LHCN-M2 (cell line): ENCODE measurements at places on chromosomes 12 and 14. TPM values are rescaled to one million over a fixed set of nuclear protein-coding genes. Genes with fewer than 3 reads are reported as not detected.

The NPFF gene
- not detected in 2 replicates for total RNA-seq

The REP15 gene
- 1.6 and 3.4 TPM in 2 replicates for total RNA-seq

The LRRC10 gene
- not detected in 2 replicates for total RNA-seq

The CD4 gene
- 0.92 TPM in 1 of 2 replicates, not detected in the other for total RNA-seq

DNA sequence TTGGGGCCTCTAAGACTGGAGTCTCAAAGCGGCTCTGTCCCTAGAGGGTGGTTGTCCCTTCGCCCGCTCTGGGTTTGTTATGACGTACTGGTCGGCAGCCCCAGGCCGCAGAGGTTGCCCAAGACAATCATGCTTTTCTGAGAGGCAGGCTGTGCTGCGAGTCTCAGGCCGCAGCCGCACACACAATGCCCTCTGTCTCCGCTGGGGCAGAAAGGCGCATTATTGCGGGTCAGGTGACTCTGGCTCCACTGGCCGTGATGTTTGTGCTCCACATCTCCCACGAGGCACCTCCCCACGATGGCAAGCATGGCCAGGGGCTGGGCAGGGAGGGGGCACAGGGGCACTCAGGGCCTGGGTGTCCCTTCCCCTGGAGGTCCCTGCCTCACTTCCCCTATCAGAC, 21.0 kb upstream of the PLEKHG3 start:
- no peak for DNase-seq

DNA sequence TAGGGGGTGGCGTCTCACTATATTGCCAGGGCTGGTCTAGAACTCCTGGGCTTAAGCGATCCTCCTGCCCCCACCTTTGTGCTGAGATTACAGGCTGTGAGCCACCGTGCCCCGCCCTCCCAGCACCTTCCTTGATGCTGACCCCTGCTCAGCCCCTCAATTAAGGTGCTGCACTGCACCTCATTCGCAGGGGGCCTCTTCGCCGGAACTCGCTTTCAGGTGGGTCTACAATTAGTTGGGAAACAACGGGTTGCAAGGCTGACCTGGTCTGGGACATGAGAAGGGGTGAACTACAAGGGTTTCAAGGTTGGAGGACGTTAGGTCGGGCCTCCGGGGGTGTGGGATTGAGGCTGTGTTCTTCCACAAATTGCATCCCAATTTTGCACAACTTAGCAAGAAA, 1.2 kb upstream of the NOP2 start:
- no peak for DNase-seq

GRCh38 chr12:98582093-98582492, 11.4 kb upstream of the SLC25A3 start:
- DNase-seq = peak; percentile 67

DNA sequence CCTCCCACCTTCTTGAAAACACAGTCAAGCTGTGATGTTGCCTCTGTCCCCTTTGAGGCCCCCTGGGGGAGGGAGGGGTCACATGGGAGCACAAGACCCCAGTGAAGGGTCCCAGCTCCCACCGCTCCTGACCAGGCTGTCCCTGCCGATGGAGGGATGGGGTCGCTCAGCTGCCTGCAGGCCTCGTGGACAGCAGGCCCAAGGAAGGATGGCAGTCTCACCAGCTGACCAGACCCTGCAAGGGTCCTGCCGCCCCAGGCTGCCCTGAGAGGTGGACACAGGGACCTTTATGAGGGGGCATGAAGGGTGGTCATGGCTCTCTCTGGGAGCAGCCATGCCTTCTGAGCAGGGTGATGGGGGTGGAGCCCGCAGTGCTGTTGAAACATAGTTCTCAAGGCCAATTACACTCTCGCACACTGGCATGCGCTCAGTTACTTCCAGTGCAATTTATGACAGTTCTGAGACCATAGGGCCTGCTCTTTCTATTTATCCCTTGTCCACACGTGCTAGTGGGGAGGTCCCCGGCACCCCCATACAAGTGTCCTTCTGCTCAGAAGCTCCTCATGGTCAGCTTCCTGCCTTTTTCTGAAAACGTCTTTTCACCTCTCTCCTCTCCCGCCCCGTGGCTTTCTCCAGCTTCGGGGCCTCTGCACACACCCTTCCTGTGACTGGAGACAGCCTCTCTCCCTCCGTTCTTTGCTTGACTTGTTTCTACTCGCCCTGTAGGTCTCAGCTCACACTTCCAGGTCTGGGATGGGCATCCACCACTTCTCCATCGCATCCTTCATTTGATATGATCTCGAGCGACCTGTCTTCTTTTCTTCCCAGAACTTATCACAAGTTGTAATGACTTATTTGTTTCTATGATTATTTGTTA, 313.1 kb downstream of the ADGRD1 start:
- DNase-seq = no peak

- DNase-seq = peak; percentile 84
These were observed 58.8 kb upstream of the FOXG1 start for GRCh38 chr14:28707814-28708213.

DNA sequence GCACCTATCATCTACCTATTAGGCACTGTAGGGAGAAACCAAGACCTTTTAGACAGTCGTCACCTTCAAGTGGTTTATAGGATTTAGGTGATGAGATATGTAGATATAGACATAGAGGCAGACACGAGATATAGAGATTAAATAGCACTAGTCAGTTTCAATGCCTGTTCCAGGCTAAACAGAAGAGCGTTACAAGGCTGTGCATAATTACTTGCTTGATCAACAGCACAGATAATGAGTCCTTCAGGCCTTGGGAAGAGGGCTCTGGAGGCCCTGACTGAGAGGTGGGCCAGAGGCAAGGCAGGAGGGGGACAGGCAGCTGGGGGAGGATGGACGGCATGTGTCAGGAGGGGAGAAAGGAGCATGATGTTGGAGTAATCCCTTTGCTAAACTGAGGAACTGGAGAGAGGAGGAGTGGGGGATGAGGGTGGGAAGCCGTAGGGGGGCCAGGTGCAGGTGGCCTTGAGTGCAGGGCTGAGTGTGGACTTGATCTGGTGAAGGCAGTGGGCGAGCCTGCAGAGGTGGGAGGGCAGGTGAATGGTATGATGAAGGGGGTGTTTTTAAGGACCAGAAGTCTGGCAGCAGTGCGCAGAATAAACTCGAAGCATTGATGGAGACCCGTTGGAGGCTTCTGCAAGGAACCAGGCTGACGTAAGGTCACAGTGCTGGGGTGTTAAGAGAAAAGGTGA, 43.9 kb upstream of the ATP23 start:
- DNase-seq = no peak

DNA sequence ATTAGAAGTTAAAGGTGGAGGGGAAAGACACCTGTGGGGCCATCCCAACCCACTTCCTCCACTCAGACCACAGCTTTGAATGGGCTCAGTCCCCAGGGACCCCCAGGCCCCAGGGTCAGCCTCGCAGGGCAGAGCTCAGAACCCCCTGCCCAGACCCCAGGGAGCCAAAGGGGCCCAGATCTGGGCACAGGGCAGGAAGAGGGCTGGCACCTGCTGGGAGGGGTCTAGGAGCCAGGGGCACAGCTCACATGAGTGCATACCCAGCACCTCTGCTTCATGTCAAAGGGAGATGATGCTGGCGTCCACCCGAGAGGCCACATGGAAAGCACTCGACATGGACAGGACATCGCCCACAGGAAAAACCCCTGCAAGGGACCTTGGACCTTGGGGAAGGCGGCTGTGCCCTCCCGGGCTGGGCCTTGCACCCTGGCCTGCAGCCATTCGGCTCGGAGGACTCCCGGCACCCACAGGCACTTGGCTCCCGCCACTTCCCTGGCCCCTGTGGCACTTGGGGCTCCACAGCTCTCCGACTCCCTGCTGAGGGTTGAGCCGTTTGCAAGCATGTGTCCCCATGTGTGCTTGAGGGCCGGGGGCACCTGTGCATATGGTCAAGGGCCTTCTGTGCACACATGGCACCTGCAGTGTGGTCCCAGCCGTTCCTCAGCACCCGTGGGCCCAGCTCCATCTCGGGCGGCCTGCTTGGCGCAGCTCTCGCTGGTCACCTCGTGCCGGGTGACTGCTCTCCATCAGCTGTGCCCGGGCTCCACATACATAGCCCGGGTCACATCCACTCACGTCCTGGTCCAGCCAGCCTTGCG, 7.8 kb upstream of the AMN start:
- DNase-seq = no peak

DNA sequence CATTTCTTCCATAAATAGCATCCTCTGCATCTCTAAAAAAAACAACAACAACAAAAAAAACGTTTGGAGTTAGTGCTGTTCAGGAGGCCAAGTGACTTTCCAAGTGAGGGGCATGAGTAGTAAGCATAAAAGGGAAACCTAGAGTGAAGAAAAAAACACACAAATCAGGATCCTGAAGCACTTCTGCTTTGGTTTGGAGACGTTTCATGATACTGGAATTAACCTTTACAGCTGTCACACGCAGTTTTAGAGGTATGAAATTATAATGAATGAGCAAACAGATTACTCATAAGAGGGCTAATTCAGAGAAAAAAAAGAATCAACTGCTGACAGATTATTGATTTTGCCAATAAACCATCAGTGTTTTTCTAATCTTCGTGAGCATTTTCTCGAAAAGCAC, 3.8 kb downstream of the SRSF9 start:
- DNase-seq = no peak

DNA sequence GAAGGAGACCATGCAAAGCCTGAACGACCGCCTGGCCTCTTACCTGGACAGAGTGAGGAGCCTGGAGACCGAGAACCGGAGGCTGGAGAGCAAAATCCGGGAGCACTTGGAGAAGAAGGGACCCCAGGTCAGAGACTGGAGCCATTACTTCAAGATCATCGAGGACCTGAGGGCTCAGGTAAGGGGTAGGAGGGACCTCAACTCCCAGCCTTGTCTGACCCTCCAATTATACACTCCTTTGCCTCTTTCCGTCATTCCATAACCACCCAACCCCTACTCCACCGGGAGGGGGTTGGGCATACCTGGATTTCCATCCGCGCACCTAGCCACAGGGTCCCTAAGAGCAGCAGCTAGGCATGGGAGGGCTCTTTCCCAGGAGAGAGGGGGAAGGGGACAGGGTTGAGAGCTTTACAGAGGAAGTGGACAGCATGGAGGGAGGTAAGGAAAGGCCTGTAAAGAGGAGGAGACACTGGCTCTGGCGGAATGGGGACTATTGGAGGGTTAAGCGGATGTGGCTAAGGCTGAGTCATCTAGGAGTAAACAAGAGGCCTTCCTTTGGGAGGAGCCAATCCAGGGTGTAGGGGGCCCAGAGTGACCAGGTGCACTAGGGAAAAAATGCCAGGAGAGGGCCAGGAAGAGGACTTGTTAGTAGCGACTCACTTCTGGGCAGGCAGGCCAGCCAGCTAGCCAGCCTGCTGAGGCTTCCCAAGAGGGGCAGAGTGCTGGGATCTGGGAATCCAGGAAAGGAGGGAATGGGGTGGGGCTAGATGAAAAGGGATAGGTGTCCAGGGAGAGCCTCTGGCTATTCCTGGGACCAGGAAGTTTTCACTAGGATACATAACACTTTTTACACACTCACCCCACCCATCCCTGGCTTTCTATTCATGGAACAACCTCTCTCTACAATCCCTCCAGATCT, 754 bp downstream of the KRT18 start:
- DNase-seq = peak; percentile 17

- peak; percentile 25 for DNase-seq
These were observed 227.7 kb downstream of the SLC16A7 start for GRCh38 chr12:59823567-59823966.
